H7 (cell line): ENCODE measurements at places on chromosomes 12 and 14. TPM values are rescaled to one million over a fixed set of nuclear protein-coding genes. Genes with fewer than 3 reads are reported as not detected.

- DNase-seq: no peak
Observed at GRCh38 chr12:29581631-29582030, 84.1 kb upstream of the OVCH1 start.

DNA sequence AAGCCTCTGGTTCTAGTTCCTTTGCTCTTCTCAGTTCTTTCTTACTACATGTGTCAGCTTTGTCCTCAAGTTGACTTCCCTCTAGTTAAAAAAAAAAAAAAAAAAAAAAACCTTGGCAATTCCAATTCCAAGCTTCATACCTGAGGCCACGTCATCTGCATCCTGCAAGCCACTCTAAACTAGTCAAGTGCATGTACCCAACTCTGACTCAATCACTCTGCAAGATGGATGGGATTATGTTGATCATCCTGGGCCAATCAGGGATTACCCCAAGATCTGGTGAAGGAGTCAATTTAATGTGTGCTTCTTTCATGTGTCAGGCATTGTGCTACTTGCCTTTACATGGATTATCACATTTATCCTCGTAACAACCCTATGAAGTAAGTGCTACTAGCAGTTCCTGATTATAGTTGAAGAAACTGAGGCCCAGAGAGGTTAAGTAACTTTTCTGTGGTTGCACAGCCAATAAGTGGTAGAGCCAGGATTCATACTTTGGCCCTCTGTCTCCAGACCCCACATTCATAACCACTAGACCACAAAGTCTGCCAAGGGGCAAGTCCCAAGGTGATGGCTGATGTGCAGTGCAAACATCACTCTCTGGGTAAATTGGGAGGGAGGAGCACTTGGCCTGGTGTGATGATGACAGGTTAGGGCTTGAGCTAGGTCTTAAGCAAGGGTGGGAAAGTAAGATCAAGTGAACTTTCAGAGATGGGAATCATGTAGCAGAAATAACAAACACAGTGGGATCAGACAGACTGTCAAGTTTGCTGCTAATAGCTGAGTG is 17.3 kb upstream of the CCND2 start:
- no peak for DNase-seq

- DNase-seq: no peak
Observed at GRCh38 chr14:91255026-91255695, 10.7 kb upstream of the GPR68 start.

- no peak for DNase-seq
Observed at GRCh38 chr14:33452995-33453394, 497.9 kb downstream of the EGLN3 start.

GRCh38 chr12:50555471-50555885 is 50.7 kb downstream of the DIP2B start:
- no peak for DNase-seq

DNA sequence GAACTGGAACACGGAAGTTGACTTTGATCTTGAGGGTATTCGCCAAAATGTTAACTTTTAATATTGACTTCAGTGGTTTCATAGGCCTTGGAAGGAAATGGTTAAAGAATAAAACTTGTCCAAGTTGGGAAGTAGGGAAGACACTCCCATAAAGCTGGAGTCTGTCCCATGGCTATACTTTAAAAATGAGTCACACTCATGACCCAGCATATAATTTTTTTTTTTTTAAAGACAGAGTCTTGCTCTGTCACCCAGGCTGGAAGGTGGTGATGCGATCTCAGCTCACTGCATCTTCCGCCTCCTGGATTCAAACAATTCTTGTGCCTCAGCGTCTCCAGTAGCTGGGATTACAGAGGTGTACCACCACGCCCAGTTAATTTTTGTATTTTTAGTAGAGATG is 19.6 kb downstream of the TMPRSS12 start:
- no peak for DNase-seq

GRCh38 chr14:29607169-29607568 is 320.5 kb downstream of the PRKD1 start:
- DNase-seq: no peak

- no peak for DNase-seq
Observed at GRCh38 chr12:9741726-9742125, 8.8 kb upstream of the CLECL1 start.

DNA sequence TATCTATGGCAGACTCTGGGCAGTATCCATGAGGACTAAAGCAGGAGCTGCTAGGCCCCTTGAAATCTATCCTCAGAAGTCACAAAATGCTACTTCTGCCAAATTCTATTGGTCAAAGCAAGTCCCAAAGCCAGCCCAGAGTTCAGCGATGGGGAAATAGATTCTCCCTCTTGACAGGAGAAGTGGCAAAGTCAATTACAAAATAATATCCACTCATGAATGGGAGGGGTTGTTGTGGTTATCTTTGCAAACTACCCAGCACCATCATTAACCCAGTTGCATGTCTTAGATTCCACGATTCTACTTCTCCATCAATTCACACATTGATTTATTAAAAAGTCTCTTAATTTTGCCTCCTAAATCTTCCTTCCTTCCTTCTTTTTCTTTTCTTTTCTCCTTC is 30.7 kb upstream of the STXBP6 start:
- no peak for DNase-seq

DNA sequence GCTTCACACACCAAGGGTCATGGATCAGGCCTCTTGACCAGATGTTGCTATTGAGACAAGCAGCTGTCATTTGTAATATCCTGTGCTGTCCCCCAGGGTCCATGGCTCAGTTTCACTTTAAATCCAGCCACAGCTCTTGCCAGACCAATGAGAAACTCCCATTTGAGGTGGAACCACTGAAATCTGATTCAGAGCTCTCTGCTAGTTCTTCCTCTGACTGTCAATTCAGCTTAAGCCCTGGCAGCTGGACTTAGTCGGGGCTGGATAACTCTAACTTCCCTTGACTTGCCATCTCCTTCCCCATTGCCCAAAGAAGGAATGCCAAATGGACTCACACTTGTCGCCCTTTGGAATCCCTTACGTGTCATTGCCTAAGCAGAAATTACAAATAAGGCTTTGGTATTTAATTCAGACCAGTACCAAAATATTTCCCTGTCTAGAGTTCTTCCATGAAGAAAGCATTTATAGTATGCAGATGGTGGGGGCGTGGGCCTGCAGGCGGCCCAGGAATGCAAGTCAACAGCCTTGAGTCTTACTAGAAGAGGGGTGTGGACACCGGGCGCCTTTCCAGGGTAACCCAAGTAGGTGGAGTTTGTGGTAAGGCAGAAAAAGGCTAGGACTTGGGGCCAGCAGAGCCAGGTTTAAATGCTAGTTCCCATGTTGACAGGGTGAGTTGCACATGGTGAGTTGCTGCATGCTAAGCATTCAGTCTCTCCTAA is 96.9 kb upstream of the TMPO start:
- peak; percentile 65 for DNase-seq

DNA sequence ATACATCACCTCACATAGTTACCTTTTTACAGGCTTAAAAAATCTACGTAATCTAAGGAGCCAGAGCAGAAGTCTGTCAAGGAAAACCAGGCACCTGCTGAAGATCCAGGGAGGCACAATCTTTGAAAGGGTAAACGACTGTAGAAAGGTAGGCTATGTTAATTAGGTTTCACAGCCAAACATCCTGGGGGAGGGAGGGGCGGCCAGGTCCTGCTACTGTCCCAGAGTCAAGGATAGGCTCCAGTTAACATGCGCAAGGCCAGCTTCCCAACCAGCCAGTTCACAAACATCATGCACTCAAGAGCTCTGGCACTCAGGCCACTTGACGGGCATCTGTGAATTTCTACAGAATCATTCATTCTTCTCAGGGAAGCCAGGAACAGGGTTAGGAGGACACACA is 22.9 kb downstream of the NIN start:
- peak; percentile 60 for DNase-seq

GRCh38 chr12:12498210-12498609 is 64.5 kb downstream of the DUSP16 start:
- DNase-seq: no peak

- DNase-seq: no peak
Observed at GRCh38 chr12:124428136-124428791, 133.4 kb downstream of the RFLNA start.

- no peak for DNase-seq
Observed at GRCh38 chr12:41108032-41108431, 80.1 kb upstream of the PDZRN4 start.

DNA sequence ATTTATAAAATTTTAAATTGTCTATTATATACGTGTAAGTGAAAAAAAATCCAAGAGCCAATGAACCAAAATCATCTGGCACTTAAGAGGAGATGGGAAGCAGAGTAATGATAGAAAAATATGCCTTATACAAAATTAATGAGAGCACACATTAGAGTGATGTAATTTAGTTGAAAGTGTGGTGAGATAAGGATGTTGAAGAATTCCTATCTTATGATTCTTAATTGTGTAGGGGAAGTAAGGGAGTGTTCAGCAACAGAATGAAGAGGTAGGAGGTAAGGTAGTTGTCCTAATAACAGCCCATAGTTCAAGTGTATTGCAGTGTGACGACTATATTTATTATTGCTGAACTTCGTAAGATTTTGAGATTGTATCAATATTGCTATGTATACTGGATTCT is 843.4 kb upstream of the FLRT2 start:
- no peak for DNase-seq

DNA sequence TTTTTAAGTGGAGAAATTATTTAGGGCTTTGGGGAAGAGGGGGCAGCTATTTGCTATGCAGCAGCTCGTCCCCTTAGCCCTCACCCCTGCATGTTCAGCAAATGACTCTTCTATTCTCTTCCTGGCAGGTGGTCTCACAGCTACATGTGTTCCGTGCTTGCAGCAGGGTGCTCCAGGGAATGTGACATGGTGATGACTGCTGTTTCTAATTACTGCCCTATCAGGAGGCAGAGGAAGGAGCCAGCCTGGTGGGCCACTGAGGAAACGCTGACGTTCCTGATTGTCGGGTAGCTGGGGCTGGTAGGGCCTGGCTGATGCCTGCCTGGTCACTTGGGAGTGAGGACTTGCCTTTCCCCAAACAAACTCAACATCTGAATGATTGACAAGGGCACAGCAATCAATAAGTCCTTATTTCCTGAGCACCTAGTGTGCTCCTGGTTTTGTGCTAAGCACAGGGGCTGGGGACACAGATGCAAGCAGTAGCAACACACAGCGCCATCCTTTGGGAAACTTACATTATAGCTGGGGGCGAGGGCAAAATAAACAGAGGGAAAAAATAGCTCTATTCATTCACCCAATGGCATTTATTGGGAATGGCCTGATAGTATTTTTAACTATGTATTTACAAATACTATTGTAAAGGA is 377.8 kb downstream of the FUT8 start:
- DNase-seq: peak; percentile 49

DNA sequence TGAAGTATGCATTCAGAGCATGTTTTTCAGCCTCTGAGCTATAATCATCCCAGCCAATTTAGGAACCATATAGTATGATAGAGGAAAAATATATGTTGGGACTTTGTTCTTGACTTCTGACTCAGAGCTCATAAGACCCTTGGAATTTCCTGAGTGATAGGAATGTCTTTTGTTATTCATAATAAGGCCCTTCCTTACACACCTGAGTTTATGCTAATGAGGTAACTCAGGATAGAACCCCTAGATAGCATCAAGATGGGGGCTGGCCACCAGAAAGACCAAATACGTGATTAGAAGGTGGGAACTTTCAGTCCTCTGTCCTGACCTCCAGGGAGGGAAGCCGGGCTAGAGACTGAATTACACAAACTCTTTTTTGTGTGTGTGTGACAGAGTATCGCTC is 32.4 kb upstream of the PLEK2 start:
- no peak for DNase-seq

GRCh38 chr12:91317306-91317705 is 134.7 kb upstream of the DCN start:
- no peak for DNase-seq

- DNase-seq: no peak
Observed at GRCh38 chr12:76219806-76220205, 128.4 kb downstream of the BBS10 start.

DNA sequence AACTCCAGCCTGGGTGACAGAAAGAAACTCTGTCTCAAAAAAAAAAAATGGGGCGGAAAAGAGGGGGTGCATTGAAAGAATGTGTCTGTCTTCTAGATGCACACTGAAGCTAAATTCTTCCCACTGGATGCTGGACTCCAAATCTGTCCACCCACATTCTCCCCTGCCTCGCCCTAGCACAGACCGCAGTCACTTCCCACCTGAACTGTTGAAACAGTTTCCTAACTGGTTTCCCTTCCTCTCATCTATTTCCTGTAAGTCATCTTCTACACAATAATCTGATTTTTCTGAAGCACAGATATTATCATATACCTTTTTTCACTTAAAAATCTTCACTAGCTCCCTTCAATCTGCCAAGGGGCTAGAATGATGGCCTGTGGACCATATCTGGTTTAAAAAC is 1.5 kb upstream of the HCAR1 start:
- DNase-seq: no peak

- peak; percentile 3 for DNase-seq
Observed at GRCh38 chr14:49036984-49037516, 549.1 kb downstream of the RPS29 start.

- peak; percentile 21 for DNase-seq
Observed at GRCh38 chr12:43914923-43915468, 79.1 kb downstream of the TMEM117 start.

GRCh38 chr12:12036901-12037300 is 33.8 kb upstream of the BCL2L14 start:
- no peak for DNase-seq

DNA sequence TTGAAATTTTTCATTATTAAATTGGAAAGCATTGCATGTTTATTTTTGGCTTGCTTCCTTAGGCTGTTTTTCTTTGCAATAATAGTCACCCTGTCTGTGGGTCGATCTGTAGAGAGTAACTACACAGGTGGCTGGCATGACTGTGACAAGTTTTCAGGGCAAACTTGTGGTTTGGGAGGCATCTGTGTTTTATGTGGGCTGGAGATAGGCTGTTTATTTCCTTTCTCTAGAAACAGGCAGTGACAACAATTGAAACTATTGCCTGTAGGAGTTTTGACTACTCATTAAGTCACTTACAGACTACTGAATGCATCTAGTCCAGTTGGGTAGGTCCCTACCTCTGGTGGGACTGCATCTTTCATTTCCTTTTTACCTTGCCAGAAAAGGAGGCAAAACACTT is 155.6 kb downstream of the DYRK2 start:
- no peak for DNase-seq

DNA sequence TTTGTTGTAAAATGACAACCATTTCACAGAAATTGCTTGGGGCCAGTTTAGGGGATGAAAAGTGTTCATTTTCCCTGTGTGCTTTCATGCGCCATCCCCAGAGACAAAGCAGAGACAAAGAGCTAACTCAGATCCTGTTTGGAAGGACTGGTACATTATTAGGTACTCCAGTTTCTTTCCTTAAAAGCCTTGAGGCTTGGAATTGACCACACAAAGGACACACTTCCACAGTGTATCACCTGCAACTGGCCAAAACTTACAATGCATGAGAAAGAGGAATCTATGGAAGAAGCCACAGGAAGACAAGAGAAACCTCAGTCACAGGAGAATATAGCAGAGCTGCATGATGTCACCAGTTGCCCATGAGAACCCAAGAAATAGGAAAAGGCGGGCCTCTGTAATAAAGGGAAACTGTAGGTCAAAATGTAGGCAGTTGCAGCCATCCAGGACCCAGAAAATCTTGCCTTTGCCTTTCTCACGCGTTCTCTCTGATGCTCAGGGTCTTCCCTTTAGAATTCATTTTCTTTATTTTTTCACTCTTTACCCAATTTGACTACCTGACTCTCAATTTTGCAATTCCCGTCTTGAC is 339.0 kb downstream of the RMST start:
- no peak for DNase-seq

GUCY2C gene
- 1.1 and 2.5 TPM in 2 replicates for total RNA-seq

CREBL2 gene
- total RNA-seq: 28.1 and 33.7 TPM in 2 replicates

NPFF gene
- total RNA-seq: not detected in 2 replicates

ACACB gene
- total RNA-seq: 3.8 and 13.4 TPM in 2 replicates

KCNC2 gene
- total RNA-seq: not detected in 2 replicates

C14orf180 gene
- not detected in 2 replicates for total RNA-seq

METAP2 gene
- 106 and 129 TPM in 2 replicates for total RNA-seq

FAM186B gene
- total RNA-seq: 0.11 and 0.21 TPM in 2 replicates

BDKRB2 gene
- total RNA-seq: 1.3 and 3.0 TPM in 2 replicates

RTN1 gene
- total RNA-seq: 0.42 and 3.7 TPM in 2 replicates
